Thyroid gland (tissue), 4 donors: ENCODE measurements at places on chromosomes 6 and 20. TPM values are rescaled to one million over a fixed set of nuclear protein-coding genes. Genes with fewer than 3 reads are reported as not detected.

The DEFB123 gene
- 6.9 TPM for total RNA-seq

The GPR63 gene
- 2.3 TPM for total RNA-seq

DNA sequence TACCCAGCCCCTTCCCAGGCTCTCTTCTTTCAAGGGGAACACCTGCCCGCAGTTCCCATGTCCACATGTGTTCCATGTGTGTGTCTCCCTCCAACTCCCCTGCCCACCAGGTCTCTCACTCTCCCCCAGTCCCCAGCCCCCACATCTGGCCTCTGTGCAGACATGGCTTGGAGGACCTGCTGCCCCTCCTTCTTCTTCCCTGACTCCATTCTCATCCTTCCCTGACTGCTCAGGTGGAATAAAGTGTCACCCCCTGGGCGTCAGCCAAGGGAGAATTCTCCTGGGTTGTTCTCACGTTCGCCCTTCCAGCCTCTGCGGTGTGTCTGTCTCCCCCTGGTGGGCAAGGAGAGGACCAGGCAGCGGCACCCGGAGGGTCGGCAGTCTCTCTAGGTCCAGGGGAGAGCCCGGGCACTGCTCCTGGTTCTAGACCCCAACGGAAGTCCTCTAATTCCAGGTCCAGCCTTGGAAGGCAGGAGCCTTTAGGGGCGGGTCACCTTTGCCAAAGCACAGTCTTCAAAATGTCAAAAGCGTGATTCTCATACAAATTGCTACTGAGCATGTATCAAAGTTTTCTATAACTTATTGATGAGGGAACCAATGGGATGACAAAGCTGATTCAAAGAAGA lies 50.5 kb downstream of the EBF4 start:
- peak; percentile 97 for DNase-seq

The TMEM244 gene
- not detected for total RNA-seq

The ANKRD66 gene
- not detected for total RNA-seq

DNA sequence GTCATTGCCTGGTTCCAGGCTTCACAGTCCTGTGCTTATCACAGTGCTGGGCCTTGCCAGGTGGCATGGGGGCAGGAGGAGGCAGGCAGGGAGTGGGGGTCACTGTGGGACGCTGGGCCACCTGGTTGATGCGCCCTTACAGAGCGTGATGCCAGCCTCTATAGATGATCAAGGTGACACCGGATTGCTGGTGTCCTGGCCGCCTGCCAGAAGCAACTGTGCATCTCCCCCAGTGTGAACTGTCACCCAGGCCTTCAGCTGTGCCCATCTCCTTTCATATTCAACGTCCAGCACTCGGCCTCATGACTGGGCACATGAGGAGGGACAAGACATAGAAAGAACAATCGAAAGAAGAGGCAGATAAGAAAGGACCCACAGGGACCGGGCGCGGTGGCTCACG lies 318.9 kb downstream of the TAF4 start:
- DNase-seq = no peak

The BPIFB2 gene
- not detected for total RNA-seq

The GNAS-AS1 gene
- 1.9 TPM for total RNA-seq

GRCh38 chr6:158662954-158663624 lies 13.2 kb downstream of the SYTL3 start:
- peak; percentile 86 for DNase-seq

The PAK5 gene
- 0.33 TPM for total RNA-seq

GRCh38 chr6:118334634-118335033 lies 213.5 kb upstream of the PLN start:
- no peak for DNase-seq

GRCh38 chr6:142932889-142933288 lies 12.1 kb downstream of the HIVEP2 start:
- no peak for DNase-seq

GRCh38 chr20:13784271-13784892 lies 337 bp downstream of the ESF1 start:
- no peak for DNase-seq

DNA sequence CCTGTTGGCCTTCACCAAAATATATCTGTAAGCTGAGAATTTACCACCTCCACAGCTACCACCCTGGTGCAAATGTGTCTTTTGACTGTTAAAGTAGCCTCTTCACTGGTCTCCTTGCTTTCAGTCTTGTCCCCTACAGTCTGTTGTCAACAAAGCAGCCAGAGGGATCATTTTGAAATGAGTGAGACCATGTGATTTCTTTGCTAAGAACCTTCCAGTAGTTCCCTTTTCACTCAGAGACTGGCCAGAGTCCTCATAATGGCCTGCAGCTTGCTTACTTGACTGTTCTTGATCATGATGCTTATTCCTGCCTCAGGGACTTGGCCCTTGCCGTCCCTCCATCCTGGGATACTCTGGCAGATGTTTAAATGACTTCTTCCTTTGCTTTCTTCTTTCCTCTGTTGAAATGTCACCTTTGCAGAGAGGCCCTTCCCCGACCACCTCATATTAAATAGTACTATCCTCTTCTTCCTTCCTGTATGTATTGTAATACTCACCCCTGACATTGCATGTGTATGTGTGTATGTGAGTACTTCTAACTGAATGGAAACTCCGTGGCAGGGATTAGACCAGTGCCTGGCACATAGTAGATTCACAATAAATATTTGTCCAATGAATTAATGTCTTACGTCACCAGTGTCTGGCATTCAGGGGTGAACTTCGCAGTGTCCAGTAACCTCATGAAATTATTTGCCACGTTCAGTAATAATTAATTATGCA lies 5.0 kb downstream of the MANBAL start:
- no peak for DNase-seq

DNA sequence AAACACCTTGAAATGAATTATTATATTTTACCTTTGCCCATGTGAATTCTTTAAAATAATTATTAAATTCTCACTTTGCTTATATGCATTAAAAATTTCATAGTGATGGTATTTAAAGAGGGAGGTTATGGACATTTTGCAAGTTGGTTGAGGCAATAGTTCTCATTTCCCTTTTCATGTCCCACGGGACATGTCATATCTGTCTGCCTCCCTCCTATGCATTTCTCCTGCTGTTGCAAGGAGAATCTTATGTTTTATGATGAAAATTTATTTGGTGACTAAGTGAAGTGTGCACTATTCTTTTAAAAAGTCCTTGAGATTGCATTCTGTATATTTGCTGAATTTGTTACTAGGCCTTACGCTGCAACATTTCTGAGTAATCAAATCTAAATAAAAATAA lies 67.2 kb downstream of the UTRN start:
- no peak for DNase-seq

GRCh38 chr20:59400708-59401107 lies 100.3 kb downstream of the EDN3 start:
- DNase-seq = no peak

- no peak for DNase-seq
Measured at GRCh38 chr6:100105138-100105537, 111.1 kb upstream of the MCHR2 start.

DNA sequence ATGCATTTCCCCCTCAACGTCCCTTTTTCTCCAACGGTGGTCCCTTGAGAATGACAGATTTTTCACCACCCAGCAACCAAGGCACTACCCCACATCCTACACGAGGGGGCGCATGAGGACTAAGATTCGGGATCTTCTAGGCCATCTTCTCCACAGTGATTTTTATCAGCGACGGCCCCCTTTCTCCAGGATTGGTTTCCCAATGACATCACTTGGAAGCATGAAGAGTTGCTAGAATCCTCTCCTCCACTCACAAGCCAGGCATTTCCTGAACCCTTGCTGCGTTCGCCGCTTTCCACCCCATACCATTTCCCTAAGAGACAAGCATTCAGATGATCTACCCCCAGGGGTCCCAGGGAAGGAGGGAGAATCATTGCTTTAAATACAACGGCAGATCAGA lies 252.0 kb downstream of the HIVEP2 start:
- peak; percentile 55 for DNase-seq

DNA sequence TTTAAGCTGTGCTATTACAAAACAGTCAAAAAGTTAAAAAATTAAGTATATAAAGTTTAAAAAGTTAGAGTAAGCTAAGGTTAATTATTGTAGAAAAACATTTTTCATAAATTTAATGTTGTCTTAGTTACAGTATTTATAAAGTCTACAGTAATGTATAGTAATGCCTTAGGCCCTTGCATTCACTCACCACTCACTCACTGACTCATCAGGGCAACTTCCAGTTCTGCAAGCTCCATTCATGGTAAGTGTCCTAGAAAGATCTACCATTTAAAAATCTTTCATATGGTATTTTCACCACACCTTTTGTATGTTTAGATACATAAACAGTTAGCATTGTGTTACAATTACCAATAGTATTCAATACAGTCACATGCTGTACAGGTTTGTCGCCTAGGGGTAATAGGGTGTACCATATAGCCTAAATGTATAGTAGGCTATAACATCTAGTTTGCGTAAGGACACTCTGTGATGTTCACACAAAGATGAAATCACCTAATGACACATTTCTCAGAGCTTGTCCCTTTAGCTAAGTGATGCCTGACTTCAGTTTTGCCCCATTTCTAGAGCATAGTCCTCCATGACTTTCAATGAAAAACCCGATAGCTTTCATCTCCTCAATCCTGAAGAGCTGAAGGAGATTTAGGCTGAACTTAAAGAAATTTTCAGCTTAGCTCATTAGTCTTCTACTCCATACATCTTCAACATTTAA lies 14.9 kb upstream of the HLA-DRA start:
- DNase-seq = no peak

The DNAJC5 gene
- 87.4 TPM for total RNA-seq

GRCh38 chr6:157316871-157317814 lies 6.2 kb downstream of the TMEM242 start:
- DNase-seq = peak; percentile 87

DNA sequence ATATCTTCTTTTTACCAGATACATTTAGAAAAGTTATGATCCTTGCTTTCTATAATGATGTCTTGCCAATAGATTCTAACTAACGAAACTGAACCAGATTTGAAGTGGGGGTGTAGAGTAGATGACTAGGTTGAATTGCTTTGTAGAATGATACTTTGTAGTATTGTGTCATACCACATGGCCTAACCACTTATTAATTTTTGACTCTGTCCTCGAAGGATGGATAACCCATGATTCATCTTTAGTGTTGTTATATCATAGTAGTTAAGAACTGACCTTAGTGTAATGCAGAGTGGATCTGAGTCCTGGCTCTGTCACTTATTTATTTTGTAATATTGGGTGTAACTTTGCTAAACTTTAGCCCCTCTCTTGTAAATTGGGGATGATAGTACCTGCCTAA lies 4.5 kb downstream of the PHF3 start:
- no peak for DNase-seq

DNA sequence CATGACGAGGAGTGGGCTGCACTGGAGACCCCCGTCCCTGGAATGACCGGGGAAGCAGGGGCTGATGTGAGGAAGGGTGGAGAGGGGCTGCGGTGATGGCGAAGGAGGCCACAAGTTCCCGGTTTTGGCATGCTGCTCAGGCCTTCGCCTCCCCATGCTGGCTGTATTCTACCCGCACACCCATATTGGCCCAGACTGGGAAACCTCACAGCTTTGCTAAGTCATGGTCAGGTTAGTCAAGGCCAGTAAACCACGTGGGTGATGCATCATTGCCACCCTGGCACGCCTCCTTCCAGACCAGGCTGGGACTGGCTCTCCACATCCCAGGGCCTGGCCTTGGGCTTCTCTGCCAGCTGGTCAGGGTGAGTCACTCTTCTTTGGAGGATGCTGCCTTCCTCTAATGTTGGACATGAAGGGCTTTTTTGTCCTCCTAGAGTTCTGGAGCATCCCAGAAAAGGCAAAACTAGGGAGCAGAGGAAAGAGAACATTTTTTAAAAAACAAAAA lies 53.8 kb downstream of the PCNA start:
- peak; percentile 10 for DNase-seq

DNA sequence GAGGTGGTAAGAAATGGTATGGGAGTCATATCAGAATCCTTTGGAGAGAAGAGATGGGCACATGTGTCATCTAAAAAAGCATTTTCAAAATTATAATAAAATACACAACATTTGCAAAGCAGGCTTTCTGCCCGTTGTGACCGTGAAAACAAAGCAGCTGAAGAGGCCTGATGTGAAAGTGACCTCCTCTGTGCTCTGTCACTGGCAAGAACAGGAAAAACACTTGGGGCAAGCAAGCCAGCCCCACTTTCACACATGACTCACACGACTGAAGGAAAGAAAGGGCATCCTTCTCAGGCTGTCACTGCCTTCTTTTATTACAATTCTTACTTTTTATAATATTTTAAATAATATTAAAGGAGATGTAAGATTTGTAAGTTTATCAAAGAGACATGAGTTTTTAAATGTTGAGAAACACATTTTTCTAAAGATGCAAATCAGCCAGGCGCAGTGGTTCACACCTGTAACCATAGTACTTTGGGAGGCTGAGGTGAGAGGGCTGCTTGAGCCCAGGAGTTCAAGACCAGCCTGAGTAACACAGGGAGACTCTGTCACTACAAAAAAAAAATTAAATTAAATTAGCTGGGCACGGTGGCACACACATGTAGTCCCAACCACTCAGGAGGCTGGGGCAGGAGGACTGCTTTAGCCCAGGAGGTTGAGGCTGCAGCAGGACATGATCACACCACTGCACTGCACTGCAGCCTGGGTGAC lies 143.7 kb downstream of the BTBD9 start:
- peak; percentile 51 for DNase-seq

DNA sequence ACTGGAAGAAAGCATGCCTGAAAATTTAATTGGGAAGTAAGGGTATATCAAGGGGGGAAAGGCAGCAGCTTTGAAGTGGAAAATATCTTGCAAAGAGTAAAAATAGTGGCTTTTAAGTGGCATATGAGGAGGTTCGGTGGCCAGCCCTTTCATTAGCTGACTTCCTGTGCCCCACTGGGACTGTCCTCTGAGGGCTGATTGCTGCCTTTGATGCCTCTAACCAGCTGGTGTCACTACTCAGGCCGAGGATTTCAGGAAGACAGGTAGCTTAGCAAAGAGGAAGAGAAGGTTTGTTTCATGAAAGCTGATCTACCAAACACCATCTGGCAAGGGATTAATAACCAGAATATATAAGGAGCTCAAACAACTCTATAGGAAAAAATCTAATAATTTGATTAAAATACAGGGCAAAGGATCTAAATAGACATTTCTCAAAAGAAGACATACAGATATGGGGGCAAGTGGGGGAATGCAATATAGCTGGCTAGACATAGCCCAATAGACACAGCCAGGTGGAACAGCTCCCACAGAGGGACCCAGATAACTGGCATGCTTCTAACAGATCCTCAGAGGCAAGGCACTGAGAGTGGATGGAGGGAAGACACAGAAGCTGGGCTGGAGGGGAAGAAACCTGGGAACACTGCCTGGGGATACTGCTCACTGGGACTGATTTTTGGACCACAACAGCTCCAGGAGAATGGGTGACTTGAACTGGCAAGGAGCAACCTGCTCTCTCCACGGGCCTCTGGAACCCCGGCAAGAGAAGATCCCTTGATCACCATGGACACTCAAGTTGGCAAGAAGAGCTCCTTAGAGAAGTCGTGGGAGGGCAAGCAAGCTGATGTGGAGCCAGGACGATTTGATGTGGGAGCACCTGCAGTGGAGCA lies 33.2 kb downstream of the CCN2 start:
- DNase-seq = no peak

The MICA gene
- 13.1 TPM for total RNA-seq

- DNase-seq = peak; percentile 53
Measured at GRCh38 chr6:3383525-3383924, 73.3 kb downstream of the SLC22A23 start.

The OLIG3 gene
- not detected for total RNA-seq

The TAF4 gene
- 17.4 TPM for total RNA-seq

- no peak for DNase-seq
Measured at GRCh38 chr20:39195582-39196021, 233.5 kb downstream of the DHX35 start.

- DNase-seq = peak; percentile 75
Measured at GRCh38 chr6:722077-722524, 29.2 kb upstream of the EXOC2 start.

- no peak for DNase-seq
Measured at GRCh38 chr20:59250293-59250692, 50.1 kb upstream of the EDN3 start.

- DNase-seq = no peak
Measured at GRCh38 chr20:11719153-11719552, 198.5 kb upstream of the BTBD3 start.
